AG09319 (cell line): ENCODE measurements at places on chromosomes 7 and 10.

GRCh38 chr7:8133188-8133848 lies 128.6 kb downstream of the ICA1 start:
- DNase-seq = no peak

DNA sequence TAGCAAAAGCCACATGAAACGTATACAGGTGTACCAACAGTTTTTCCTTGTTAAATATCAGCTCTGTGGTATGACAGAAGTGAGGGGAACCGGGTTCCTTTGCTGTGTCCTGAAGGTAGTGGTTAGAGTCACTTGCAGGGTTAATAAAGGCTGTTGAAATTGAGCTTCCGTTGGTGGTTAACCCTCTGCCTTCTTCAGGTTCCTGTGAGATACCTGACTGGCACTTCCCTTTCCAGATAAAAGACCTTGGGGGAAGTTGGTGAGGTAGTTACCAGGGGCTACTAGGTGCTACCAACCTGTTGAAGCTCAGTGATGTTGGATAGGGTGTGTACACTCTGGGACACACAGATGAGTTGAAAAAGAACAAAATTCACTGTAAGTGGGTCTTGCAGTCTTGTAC lies 384.1 kb downstream of the GATA3 start:
- DNase-seq = no peak

GRCh38 chr7:11831156-11831735 lies 752 bp downstream of the THSD7A start:
- DNase-seq = no peak

DNA sequence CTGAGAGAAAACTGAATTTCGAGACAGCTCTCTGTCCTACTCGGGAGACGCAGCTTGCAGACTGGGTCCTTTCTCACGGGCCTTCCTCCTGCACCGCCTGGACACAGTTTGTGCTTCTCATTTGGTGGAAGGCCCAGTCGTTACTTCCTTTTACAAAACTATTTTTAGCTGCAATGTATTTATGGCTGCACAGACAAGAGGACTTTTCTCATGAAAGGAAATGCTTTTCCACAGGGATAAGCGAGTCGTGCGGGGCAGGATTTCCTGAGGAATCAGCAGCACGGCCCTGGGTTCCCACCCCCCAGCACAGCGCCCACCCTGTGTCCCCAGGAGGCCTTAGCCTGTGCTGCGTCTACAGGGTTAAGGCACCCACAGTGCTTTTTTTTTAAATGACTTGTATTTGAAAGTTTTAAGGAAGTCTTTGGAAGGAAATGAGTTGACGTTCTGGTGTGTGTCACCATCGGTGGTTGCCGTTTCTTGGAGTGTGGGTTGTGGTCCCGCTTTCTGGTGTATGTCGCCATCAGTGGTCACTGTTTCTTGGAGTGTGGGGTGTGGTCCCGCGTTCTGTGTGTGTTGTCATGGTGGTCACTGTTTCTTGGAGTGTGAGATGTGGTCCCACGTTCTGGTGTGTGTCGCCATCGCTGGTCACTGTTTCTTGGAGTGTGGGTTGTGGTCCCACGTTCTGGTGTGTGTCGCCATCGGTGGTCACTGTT lies 50.9 kb downstream of the INPP5A start:
- DNase-seq = no peak

DNA sequence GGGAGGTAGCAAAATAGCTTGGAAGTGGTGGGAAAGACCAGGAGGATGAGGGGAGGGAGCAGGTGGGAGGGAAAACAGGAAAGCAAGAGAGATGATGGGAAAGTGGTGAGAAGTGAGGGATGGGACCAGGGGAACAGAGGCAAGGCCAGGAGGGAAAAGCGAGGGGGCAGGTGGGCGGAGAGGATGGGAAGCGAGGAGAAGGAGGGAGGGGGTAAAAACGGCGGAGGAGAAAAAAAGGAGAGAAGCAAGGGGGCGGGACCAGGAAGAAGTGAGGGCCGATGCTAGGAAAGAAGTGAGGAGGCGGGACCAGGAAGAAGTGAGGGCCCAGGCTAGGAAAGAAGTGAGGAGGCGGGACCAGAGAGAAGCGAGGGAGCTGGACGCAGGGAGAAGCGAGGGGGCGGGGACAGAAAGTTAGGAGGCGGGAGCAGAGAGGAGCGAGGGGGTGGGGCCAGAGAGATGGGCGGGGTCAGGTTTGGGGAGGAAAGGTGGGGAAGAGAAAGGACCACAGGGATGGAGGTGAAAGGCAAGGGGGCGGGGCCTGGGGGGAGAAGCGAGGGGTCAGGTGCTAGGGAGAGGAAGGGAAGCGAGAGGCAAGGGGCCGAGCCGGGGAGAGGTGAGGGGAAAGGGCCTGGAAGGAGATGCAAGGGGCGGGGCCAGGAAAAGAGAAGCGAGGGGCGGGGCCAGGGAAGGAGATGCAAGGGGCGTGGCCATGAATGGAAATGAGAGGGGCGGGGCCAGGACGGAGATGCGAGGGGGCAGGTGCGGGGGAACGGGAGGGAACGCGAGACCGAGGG lies 984 bp downstream of the SMURF1 start:
- peak; percentile 95 for DNase-seq

DNA sequence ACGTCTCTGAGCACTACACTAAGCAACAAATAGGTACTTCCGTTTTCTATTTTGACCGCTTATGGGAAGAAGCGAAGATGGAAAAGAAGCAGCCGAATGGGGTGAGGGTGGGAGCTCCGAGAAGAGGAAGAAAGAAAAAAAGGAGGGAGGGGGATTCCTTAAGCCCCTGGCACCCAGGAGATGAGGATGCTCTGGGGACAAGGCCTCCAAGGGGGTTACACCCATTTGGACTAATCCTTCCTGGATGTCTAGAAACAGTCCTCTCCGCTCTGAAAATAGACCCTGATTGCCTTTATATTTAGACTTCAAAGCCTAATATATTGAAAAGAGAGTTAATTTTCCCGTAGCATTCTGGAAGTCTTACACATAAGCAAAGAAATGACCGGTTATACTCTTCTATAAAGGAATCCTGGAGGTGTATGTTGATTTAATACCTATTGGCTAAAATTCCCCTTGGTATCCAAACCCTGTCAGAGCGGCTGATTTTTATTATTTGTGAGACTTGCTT lies 676 bp upstream of the HTR7 start:
- DNase-seq = no peak

DNA sequence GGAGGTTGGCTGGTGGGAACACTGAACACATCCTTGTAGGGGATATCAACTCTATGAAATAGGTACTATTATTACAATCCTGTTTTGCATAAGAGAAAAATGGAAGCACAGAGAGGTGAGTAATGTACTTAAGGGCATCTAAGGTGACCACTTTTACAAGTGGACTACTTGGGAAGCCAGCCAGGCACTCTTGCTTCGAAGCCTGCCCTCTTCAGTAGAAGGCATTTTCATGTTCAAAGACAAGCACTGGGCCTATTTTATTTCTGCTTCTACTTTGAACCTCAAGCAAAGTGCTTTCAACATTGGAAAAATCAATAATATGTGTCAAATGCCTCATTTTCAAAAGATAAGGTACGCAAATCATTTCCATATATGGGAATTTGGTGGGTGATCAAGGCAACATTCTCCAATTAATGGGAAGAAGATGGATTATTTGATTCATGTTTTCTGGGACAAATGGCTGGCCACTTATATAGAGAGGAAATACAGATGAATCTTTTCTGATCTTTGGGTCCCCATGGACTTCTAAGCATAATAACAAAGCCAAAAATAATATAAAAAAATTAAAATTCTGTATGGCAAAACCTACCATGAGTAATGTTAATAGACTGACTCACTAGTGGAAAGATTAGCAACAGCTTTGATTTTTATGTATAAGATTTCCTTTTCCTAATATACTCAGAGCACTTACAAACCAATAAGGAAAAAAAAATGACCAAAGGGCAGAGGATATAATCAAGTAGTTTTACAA lies 270.2 kb downstream of the FRMD4A start:
- DNase-seq = no peak

DNA sequence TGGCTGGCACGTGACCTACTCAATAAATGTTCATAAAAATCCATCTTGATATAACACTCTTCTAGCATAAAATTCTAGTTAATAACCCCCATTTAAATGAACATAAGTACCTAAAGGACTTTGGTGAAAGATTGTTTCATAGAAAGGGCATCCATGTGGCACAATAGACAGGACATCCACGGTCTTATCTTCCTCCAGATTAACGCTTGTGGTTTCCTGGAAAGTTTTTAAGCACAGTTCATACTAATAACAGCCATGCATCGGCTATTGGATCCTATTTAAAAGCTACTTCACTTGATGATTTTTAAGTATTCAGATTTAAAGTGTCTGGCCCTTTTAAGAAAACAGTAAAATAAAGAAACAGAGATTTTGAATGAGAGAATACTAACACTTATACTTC lies 288.3 kb downstream of the AHR start:
- DNase-seq = no peak

GRCh38 chr10:32161586-32161985 lies 105.4 kb upstream of the KIF5B start:
- DNase-seq = no peak

GRCh38 chr7:138245682-138246081 lies 169.4 kb downstream of the AKR1D1 start:
- no peak for DNase-seq

DNA sequence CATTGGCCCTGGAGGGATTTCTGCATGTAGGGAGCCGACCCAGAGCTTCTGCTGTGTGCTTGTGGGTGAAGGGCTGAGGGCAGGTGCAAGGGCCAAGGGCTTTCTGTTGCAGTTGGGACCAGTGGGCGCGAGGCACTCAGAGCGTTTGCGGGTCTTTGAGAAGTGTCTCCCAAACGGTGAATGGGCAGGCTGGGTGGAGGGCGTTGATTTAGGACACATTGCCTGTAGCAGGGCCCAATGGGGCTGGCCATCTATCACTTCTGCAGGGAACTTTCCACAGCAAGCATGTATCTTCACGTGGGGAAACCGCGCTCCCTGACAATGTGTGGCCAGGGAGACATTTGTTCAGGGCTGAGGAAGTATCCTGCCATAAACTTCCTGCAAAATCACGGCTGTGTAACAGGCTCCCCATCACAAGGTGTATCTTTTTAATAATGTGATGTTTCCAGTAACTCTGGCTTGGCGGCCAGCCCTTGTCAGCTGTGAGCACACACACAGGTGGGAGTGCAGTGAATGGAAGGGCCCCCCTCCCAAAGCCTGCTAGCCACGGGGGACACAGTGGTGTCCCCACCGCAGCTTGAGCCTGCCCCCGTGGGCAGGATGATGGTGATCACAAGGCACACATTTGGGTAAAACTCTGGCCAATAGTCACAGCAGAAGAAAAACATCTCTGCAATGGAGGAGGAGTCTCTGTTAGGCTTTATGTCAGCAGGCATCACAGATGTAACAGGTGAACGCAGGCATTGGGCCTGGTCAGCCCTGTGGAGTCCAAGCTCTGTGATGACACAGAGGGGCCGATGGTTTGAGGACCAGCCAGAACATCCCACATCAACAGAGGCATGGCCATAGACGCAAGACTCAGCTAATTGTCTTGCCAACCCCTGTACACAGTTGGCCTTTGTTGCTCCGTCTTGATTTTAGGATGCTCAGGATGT lies 84.3 kb downstream of the GLRX3 start:
- DNase-seq = no peak

DNA sequence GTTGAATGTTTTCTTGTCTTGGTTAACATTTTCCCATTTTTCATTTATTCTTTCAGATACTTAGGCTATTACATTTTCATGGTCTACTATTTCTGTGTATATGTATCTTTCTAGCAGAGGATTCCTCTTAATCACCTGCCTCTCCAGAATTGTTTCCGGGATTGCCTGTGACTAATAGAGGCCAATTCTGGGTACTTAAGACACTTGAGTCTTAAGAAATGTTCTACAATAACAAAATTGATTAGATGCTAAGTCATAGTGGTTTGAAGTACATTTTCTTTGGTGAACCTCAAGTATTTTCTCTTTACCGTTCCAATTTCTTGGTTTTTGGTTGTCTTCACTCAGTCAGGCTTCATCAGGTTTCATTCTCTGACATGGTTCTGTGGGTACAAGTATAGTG lies 26.4 kb downstream of the BBS9 start:
- peak; percentile 81 for DNase-seq

GRCh38 chr10:61283481-61284221 lies 169.5 kb downstream of the TMEM26 start:
- no peak for DNase-seq

DNA sequence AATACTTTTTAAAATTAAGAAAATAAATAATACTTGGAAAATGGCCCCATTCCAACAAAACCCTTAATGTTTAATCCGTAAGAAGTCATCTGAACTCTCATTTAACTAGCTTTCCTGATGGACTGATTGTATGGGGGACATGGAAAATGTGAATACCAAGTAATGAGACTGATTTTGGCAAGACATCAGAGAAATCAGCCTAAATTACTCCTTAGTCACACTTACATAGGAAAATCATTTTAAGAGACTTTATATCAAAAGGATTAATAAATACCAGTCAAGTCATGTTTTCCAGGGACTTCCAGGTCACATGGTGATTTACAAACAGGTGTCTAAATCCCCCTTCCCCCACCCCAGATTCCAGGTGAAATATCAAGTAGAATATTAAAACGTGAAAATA lies 58.2 kb downstream of the GRM8 start:
- DNase-seq = no peak

- no peak for DNase-seq
Measured at GRCh38 chr10:127315888-127316287, 119.5 kb upstream of the INSYN2A start.

GRCh38 chr10:30057421-30057841 lies 2.0 kb downstream of the JCAD start:
- DNase-seq = no peak

- peak; percentile 97 for DNase-seq
Measured at GRCh38 chr7:106568680-106569499, 92.1 kb downstream of the CCDC71L start.

- no peak for DNase-seq
Measured at GRCh38 chr7:142862786-142863400, 8.0 kb downstream of the EPHB6 start.

DNA sequence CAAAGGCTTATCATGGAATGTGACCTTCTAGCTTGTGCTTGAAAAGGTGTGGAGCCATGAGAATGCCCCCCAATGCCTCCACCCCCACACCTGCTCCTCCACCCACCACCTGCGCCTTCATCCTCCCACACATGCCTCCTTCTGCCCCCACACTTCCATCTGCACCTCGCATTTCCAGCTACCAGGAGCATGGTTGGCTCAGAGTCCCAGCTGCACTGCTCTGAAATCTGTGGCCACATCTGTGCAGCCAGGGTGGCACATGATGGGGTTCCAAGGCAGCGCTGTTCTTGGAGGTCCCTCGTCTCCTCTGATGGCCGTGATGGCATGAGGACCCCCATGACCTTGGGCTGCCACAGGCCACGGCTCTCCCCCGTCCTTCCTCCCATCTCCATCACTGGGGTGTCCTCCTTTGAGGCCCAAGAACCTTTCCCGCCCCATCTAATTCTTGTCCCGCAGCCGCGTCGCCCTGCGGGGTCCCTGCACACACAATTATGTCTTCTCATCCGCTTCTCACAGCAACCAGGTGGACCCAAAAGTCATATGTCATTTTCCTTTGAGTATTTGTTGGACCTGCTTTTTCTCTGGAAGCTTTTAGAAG lies 40.6 kb upstream of the CNPY1 start:
- no peak for DNase-seq

GRCh38 chr10:127887541-127888415 lies 5.0 kb downstream of the CLRN3 start:
- no peak for DNase-seq
